ENCODE measurements at places on chromosomes 13 and 19. TPM values are rescaled to one million over a fixed set of nuclear protein-coding genes. Genes with fewer than 3 reads are reported as not detected.

- peak overlapping the region; percentile 95 for H3K4me3 ChIP-seq
- no peaks in the 10 kb centered on the region for H3K36me3 ChIP-seq
- no peak overlapping the region for H3K27ac ChIP-seq
- DNase-seq, result no peak
Measured at GRCh38 chr13:29593605-29594297, 1.7 kb downstream of the SLC7A1 start.

DNA sequence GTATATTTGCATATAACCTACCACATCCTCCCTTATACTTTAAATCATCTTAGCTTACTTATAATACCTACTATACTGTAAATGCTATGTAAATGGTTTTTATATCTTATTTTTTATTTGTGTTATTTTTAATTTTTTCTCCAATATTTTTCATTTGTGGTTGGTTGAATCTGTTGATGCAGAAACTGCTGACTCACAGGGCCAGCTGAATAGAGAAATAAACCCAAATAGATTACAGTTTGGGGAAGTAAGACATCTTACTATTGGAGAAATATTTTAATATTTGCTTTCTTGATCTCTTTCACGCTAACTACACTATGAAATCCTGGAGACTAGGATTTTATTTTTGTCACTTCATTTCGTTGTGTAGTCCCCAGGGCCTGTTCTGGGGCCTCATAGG, 7.1 kb downstream of the SMAD9 start:
- H3K4me1 ChIP-seq, result peaks cover 3% of the 10 kb centered on the region
- no peak overlapping the region for H3K27ac ChIP-seq
- H3K36me3 ChIP-seq, result no peaks in the 10 kb centered on the region

DNA sequence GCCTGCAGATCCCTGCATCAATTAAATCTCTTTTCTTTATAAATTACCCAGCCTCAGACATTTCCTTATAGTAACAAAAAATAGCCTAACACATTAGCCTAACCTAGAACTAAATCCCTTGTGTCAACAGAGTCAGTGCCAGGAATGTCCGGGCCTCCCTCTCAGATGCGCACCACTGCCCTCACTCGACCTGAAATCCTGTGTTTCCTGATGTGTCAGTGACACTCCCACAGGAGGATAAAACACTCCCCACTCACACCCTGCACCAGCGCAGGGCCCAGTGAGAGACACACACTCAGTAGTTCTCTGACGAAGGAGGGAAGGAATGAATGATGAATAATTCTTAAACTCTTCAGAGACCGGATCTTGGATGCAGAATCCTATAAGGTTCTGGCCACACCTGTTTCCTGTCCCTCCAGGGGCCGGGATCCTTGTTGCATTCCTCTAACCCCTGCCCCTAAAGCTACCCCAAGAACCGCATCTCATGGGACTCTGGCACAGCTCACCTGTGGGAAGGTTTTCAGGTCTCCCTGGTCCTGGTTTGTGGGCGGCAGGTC, 3.1 kb downstream of the CEACAM3 start:
- no peaks in the 10 kb centered on the region for H3K36me3 ChIP-seq
- H3K27me3 ChIP-seq, result no peaks in the 10 kb centered on the region
- H3K4me3 ChIP-seq, result no peak overlapping the region
- H3K27ac ChIP-seq, result no peak overlapping the region

GRCh38 chr19:1523412-1524286, at the start of gene PLK5:
Gene PLK5, plus strand, starts transcription at chr19:1524077. Its CDS starts 2,920 bp downstream, at chr19:1526997.
- peaks cover 86% of the 10 kb centered on the region for H3K27me3 ChIP-seq
- no peak within 1 kb of the TSS for H3K27ac ChIP-seq
- DNase-seq, result peak; percentile 79
- peak within 1 kb of the TSS; percentile 48 for H3K4me3 ChIP-seq
- no peaks in the 10 kb centered on the region for H3K4me1 ChIP-seq

Gene CYTH2
- total RNA-seq, result 50.3 TPM

GRCh38 chr19:50897191-50897607, 14.0 kb downstream of the KLK4 start:
- H3K4me3 ChIP-seq, result no peak overlapping the region
- no peaks in the 10 kb centered on the region for H3K36me3 ChIP-seq
- no peak overlapping the region for H3K27ac ChIP-seq
- peaks cover 17% of the 10 kb centered on the region for H3K27me3 ChIP-seq
- H3K4me1 ChIP-seq, result no peaks in the 10 kb centered on the region

Gene OR1M1
- total RNA-seq, result not detected

DNA sequence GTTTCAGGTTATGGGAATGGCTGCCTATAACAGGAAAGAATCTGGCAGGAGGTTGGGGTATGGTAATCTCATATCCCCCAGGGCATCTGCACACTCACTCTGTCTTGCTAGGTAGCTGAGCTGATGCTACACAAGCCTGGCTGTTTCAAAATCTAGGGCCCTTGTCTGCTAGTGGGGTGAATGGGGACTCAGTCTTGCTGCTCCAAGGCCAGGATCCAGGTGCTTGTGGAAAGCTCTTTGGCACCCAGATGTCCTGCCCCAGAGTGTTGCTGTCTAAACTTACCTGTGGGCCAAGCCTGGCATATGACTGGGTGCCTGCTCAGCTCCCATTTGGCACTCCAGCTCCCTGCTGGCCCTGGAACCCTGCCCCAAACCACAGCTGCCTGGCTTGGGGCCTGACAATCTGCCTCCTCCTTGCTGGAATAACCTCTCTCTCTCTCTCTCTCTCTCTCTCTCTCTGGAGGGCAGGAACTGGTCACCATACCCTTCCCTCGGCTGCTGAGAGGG, 158.1 kb upstream of the TSC22D1 start:
- no peaks in the 10 kb centered on the region for H3K27me3 ChIP-seq
- H3K4me3 ChIP-seq, result no peak overlapping the region
- no peaks in the 10 kb centered on the region for H3K4me1 ChIP-seq
- H3K36me3 ChIP-seq, result no peaks in the 10 kb centered on the region

Gene TARM1
- total RNA-seq, result not detected

DNA sequence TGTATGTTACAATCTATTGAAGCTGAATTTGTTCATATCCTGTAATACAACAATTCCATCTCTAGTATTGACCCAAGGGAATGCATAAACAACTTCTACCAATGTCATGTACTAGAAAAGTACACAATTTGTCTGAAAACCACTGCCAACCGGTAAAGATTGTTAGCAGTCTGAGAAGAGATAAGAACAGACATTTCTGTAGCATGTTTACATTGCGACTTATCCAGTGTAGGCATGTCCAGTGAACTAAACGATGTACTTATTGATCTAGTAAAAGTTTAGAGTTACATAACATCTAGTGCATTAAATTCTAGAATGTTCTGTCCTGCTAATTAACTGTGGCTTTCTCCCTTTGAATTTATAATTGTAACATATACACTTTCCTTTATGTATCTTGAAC, 425.9 kb downstream of the SLITRK6 start:
- DNase-seq, result no peak
- no peaks in the 10 kb centered on the region for H3K27me3 ChIP-seq
- H3K27ac ChIP-seq, result no peak overlapping the region
- no peak overlapping the region for H3K4me3 ChIP-seq
- H3K36me3 ChIP-seq, result no peaks in the 10 kb centered on the region

Gene PRTN3
- not detected for total RNA-seq

Gene HSPB6
- total RNA-seq, result not detected

Gene KIR2DL1
- not detected for total RNA-seq

DNA sequence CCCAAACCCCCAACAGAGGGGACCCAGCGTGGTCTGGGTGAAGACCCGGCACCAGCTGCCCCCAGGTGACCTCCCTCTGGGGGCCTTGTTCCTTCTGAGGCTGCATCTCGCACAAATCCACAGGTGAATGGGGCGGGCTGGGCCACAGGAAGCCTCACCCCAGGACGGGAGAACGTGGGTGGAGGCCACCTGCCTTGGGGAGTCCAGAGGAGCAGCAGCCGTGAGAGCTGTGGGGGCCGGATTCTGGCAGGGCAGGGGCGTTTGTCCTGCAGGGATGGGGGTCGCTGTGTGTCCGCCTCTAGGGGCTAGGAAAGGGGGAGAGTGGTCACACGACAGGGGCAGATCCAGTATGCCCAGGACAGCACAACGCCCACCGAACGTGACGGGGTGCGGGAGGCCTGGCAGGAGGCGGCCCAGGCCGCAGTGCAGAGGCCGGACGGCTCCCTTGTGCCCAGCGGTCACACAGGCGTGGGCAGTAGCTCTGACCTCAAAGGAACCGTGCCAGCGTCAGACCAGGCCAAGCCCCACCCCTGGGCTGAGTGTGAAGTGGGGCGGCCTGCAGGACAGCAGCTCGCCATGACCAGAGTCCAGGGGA, 6.7 kb downstream of the POLR2E start:
- no peaks in the 10 kb centered on the region for H3K27me3 ChIP-seq
- DNase-seq, result no peak
- no peaks in the 10 kb centered on the region for H3K36me3 ChIP-seq
- no peak overlapping the region for H3K27ac ChIP-seq
- H3K4me3 ChIP-seq, result no peak overlapping the region

Gene MRPS12
- total RNA-seq, result 23.9 TPM

DNA sequence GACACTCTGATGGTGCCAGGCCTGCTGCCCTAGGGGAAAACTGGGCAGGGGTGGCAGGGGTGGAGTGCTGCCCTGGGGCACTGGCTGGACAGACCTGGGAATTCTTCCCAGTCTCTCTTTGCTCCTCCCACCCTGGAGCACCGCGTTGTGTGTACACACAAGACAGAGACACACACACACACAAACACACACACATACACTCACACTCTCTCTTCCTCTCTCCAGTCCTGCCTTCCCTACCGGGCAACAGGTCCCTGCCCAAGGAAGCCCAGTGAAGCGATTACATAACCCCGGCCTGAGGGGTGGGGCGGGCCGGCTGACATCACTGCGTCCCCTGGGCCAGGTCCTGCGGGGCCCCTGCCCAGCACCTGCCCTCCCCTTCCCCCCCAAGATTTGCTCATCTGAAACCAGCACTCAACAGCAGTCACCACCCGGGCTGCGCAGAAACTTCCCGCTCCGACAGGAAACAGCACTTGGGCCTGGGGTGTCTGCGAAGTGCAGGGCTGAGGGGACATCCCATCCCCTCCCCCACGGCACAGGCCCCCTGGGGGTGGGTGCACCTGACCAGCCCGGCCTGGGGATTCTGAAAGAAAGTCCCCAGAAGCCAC, 1.2 kb downstream of the MKNK2 start:
- H3K27me3 ChIP-seq, result no peaks in the 10 kb centered on the region
- no peaks in the 10 kb centered on the region for H3K4me1 ChIP-seq
- peak; percentile 60 for DNase-seq
- H3K4me3 ChIP-seq, result peak overlapping the region; percentile 100
- H3K36me3 ChIP-seq, result no peaks in the 10 kb centered on the region
- no peak overlapping the region for H3K27ac ChIP-seq

Gene DAPK3
- total RNA-seq, result 96.6 TPM

- H3K4me3 ChIP-seq, result no peak overlapping the region
- DNase-seq, result no peak
- H3K4me1 ChIP-seq, result no peaks in the 10 kb centered on the region
Measured at GRCh38 chr19:40360708-40361241, 12.3 kb downstream of the PLD3 start.

Gene FFAR3
- not detected for total RNA-seq

DNA sequence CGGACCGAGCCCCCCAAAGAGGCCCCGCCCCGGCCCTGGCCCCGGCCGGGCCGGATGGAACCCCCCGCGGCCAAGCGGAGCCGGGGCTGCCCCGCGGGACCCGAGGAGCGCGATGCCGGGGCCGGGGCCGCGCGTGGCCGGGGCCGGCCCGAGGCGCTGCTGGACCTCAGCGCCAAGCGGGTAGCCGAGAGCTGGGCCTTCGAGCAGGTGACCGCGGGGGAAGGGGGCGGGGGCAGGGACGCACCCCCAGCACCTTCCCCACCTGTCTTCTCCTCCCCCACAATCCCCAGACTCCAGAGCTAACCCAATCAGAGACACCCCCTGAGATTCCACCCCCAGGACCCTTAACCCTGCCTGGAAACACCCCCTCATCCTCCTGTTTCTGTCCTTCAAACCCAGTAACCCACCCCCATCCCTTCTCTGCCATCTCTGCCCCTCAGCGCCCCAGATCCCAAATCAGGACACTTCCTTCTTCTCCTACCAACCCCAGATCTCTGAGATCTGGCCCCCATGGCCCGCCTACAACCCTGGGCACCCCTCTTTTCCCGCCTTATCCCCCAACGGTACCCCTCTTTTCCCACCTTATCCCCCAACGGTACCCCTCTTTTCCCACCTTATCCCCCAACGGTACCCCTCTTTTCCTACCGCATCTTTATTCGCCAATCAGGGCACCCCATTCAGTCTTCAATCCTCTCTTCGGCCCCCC, 505 bp downstream of the ZSWIM4 start:
- no peaks in the 10 kb centered on the region for H3K4me1 ChIP-seq
- H3K4me3 ChIP-seq, result peak overlapping the region; percentile 95
- no peak overlapping the region for H3K27ac ChIP-seq
- no peak for DNase-seq

GRCh38 chr13:96238241-96238640, 148.3 kb downstream of the HS6ST3 start:
- H3K36me3 ChIP-seq, result no peaks in the 10 kb centered on the region
- H3K27ac ChIP-seq, result no peak overlapping the region
- H3K4me3 ChIP-seq, result no peak overlapping the region
- no peaks in the 10 kb centered on the region for H3K4me1 ChIP-seq
- DNase-seq, result peak; percentile 8

Gene CACNG7
- 27.3 TPM for total RNA-seq

DNA sequence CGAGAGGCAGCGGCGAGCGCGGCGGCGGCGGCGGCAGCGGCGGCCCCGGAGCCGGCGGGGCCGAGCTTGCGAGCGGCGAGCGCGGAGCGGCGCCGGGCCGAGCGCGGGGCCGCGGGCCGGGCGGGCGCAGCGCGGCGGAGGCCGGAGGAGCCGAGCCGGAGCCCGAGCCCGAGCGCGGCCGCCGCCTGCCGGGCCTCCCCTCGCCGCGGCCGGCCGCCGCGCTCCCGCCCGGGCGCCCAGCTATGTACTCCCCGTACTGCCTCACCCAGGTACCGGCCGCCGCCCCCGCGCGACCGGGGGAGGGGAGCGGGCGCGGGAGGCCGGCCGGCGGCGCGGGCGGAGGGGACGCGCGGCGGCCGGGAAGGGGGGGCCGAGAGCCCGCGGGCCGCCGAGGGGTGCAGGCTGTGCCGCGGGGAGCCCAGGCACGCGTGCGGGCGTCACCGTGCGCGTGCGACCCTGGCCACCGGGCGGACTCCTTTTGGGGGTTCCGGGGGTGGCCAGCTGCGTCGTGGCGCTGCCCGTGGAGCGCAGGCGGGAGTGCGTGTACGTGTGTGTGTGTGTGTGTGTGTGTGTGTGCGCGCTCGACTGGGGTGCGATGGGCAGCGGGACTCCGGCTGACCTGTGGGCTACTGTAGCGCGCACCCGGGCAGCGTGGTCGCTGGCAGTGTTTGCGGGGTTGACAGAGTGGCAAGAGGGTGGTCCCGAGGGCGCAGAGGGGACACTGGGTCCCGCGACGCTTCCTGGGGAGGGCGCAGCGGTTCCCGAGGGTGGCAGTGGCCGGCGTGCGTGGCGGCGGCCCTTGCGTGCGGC, 526 bp downstream of the NFIX start:
- H3K4me3 ChIP-seq, result peak overlapping the region; percentile 28
- H3K27me3 ChIP-seq, result peaks cover 98% of the 10 kb centered on the region
- H3K4me1 ChIP-seq, result no peaks in the 10 kb centered on the region
- DNase-seq, result no peak
- H3K27ac ChIP-seq, result no peak overlapping the region
- H3K36me3 ChIP-seq, result no peaks in the 10 kb centered on the region

DNA sequence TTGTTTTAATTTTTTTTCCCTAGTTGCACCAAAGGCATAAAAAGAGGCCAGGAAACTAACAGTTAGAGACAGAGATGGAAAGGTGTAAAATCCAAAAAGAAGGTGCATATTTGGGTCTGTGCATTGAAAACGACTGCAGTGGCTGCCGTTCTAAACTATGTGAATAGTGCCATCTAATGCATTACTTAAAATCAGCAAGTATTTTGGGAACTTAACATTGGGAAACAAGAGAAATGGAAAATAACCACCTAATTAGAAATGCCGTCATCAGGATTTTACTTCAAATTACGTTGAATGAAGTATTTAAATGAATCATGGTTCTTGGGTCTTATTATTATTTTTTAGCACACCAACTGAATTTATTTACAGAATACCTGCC, 189.5 kb upstream of the MIR17HG start:
- no peaks in the 10 kb centered on the region for H3K36me3 ChIP-seq
- H3K27ac ChIP-seq, result no peak overlapping the region
- H3K27me3 ChIP-seq, result no peaks in the 10 kb centered on the region
- DNase-seq, result no peak
- H3K4me3 ChIP-seq, result no peak overlapping the region

All from neural progenitor cell (in vitro differentiated cells).